Activated CD4-positive, alpha-beta T cell treated with anti-CD3 and anti-CD28 coated beads for 24 hours (primary cell): ENCODE measurements at places on chromosomes 1 and 21.

- DNase-seq, result no peak
Measured at GRCh38 chr21:38912102-38912629, 106.4 kb downstream of the ETS2 start.

- no peak for DNase-seq
Measured at GRCh38 chr1:188070848-188071247, 1242.1 kb downstream of the PLA2G4A start.

- DNase-seq, result no peak
Measured at GRCh38 chr1:53763911-53764310, 24.9 kb upstream of the GLIS1 start.

GRCh38 chr1:204630132-204630905 lies 55.2 kb downstream of the LRRN2 start:
- no peak for DNase-seq

GRCh38 chr1:223307544-223307943 lies 56.4 kb downstream of the SUSD4 start:
- DNase-seq, result no peak

DNA sequence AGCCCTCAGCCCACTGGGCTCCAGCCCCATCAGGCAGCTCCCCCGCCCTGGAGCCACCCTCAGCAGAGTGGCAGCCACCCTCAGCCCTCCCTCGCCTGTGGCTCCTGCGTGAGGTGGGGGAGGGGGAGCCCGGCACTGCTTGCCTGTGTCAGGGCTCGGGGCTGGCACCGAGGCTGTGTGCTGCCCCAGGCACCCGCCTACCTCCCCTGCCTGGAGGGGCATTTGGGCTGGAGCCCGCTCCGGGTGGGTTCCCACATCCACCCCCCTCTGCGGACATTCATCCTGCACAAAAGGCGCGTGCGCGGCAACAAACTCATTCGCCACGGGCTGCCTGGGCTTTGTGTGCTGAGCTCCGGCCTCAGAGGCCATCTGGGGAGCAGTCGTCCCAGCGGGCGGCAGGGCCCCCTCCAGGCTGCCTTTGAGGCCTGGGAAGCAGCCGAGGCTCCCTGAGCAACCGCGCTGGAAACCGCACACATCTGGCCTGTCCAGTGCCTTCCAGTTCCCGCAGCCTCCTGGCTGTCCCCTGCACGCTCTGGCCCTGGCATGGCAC lies 12.6 kb upstream of the TNFRSF14 start:
- DNase-seq, result no peak

DNA sequence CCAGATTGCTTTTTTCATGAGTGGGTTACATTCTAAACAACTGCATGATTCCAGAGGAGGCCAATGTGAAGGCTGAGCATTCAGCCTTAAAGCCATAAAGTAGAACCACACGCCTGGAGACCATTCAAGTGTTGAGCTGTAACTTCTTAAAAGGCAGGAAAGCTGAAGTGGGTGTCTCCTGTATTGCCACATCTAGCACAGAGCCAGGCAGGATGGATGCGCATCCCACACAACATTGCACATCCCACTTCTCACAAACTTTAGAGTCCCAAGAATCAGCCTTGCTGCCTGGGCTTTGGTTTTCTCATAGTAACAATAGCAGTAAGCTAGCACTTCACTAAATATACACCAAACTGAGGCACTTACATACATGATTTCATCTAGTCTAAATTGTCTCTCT lies 151.7 kb downstream of the DAB1 start:
- DNase-seq, result no peak

GRCh38 chr1:89041119-89041641 lies 18.5 kb upstream of the GBP3 start:
- no peak for DNase-seq

- no peak for DNase-seq
Measured at GRCh38 chr1:244303610-244303969, 148.1 kb downstream of the ADSS2 start.

DNA sequence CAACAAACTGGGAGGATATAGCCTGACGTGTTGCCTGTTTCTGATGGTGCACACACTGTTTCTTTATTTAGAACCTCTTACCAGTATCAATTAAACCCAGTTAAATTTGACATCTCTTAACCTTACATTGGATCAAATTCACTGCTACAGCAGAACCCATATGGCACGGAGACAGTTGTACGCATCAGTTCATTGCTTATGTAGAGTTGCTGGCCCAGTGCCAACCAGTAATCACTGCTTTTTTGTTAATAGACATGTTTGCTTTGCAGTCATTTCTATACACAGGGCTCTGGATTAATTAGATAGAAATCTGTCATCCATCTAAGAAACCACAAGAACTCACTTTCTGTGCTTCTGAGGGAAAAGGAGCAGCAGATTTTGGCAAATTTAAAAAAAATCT lies 154.0 kb downstream of the RWDD3 start:
- DNase-seq, result no peak

GRCh38 chr1:18942340-18942739 lies 14.1 kb downstream of the IFFO2 start:
- no peak for DNase-seq

DNA sequence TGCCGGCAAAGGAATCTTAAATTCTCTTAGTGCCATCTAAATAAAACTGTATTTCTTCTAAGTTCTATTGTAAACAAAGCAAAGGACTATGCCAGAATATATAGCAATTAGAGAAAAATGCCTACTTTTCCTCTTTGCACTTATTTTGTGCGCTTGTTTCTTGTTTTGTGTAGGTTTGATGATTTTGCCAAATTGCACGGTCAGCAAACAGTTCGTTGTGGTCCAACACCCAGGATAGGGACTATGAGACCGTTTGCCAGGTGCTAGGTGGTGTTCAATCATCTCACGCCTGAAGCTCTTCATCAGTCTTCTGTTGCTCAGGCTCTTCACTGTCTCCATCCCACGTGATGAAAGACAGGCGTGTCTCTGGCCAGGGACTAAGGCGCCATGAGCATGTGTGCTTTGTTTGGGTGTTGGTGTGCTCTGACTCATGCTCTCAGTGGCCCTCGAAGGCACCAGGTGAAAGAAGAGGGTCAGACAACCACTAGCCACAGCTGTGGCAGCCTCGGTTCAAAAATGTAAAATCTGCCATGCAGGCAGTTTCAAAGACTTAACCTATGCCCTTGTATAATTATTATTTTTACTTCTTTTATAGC lies 36.9 kb upstream of the KCNE1 start:
- DNase-seq, result no peak

DNA sequence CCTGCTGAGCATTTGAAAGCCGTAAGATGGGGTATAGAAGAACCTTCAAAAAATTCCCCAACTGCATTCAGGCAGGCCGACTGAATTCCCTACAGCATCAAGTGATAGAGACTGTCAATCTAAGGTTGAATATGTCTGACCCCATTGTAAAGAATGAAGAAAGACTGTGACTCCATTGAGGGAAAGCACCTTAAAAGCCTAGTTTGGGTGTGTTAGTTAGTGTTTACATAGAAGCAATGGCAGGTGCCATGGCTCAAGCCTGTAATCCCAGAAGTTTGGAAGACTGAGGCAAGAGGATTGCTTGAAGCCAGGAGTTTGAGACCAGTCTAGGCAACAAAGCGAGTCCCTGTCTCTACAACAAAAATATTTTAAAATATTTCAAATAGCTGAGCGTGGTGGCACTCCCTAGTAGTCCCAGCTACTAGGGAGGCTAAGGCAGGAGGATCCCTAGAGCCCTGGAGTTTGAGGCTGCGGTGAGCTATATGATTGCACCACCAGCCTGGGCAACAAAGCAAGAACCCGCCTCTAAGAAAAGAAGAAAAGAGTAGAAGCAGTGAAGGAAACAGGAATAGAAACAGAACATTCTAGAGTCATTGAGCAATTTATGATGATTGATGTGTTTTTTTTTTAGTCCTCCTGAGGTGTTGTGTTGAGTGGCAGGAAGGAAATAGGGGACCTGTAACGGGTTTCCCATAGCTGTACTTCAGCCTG lies 15.4 kb downstream of the POLR3GL start:
- no peak for DNase-seq

GRCh38 chr1:10433790-10434189 lies 3.6 kb downstream of the CENPS start:
- DNase-seq, result no peak

- no peak for DNase-seq
Measured at GRCh38 chr1:48251821-48252220, 29.3 kb downstream of the SLC5A9 start.

DNA sequence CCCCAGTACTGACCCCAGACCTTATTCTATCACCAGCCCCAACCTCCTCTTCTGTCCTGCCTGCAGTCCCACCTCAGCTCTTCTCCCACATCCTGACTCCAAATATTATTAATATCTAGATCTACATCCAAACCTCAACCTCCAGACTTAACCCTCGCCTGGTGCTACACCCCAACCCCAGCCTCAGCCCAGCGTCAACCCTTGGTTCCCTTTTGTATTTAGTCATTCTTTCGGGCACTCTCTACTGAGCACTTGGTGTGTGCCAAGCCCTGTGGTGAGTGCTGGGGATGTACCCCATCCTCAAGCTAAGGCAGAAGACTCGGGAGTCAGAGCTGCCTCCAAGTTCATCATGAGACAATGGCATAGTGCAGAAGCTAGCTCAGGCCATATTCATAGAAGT lies 1.1 kb downstream of the SHISAL2A start:
- DNase-seq, result no peak

DNA sequence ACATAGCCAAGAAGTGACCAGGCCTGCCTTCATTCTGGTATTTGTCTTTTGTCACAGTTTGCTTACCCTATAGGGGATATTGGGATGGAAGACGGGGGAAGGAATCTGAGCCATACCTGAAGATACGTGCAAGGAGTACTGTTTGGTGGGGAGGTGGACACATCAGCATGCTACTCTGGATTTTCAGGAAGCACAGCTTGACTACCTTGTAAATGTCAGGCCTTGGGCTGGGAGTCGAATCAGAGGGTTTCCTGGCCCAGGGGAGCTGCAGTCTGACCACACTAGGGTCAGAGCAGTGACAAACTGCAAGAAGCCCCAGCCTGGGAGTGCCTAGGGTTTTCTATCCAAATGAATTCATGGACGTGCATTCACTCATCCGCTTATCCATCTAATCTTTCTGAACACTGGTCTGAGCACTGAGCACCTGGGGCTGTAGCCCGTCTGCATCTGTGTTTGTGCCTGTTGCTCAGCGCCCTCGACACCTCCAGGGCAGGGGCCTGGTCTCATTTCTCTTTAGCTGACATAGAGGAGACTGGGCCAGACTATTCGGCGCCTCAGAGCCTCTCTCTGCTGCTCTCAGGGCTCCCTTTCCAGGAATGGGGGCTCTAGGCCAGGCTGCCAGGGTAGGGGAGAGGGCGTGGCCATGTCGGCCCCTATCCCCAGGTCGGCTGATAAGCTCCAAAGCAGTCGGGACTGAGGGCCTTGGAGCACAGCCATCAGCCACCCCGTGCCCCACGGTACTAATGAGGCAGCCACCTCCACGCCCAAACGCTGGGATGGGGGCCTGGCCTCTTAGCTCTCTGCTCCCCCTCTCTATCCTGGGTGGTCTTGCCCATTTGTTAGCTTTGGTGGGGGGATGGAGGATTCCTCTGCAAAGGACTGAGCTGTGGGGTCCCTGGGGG lies 47.0 kb upstream of the SLC2A1 start:
- no peak for DNase-seq

DNA sequence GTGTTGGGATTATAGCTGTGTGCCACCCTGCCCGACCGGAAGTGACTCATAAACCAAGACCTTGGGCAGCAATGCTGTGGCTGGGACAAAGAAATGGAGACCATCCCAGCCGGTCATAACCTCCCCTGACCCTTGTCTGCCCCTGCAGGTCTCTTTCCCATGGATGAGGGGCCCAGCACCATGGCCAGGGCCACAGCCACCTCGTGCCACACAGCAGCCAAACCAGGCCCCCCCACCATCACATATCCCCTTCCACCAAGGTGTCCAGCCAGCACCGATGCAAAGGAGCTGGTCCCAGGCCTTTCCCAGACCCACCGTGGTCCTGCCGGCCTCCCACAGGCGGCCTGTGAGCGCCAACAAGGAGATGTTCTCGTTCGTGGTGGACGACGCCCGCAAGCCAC lies 42.2 kb downstream of the FHAD1 start:
- no peak for DNase-seq

DNA sequence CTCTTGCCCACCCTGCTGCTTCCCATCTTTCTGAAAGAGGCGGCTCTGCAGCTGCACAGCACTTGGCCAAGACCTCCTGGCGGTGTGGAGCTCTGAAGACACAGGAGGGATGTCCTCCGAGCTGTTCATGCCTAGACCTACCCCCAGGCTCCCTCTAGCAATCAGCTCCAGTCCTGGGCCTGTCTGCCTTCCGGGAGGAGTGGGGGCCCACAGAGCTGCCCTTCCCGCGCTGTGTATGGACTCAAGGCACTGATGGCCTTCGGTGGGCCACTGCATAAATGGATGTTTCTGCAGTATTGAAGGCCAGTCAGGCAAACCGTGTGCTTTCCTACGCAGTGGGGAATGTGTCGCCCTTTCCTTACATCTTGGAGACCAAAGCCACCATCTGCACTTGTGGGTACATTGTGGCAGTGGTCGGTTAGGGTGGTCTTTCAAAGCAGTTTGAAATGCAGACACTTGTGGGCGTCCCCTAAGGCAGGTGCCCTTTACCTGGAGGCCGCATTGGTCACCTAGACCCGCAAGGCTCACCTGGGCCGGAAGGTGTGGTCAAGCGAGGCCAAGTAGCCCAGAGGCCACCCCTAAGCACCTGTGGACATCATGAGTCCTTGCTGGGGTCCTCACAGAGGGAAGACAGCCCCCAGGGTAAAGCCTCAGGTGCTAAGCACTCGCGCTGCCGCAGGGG lies 912 bp upstream of the PKNOX1 start:
- DNase-seq, result no peak

DNA sequence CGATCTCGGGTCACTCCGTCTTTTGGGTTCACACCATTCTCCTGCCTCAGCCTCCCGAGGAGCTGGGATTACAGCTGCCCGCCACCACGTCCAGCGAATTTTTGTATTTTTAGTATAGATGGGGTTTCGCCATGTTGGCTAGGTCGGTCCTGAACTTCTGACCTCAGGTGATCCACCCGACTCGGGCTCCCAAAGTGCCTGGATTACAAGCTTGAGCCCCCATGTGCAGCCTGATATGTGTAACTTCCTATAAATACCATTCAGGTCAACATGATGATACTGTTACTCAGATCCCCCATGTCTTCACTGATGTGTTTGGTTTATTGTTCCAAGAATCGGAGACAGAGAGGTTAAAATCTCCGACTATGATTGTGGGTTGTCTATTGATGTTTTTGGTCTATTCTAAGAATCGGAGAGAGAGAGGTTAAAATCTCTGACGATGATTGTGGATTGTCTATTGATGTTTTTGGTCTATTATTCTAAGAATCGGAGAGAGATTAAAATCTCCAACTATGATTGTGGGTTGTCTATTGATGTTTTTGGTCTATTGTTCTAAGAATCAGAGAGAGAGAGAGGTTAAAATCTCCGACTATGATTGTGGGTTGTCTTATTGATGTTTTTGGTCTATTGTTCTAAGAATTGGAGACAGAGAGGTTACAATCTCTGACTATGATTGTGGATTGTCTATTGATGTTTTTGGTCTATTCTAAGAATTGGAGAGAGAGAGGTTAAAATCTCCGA lies 17.0 kb downstream of the C1orf159 start:
- no peak for DNase-seq

- no peak for DNase-seq
Measured at GRCh38 chr1:74677926-74678325, 4.3 kb upstream of the ERICH3 start.

- DNase-seq, result no peak
Measured at GRCh38 chr1:20448671-20449071, 37.3 kb downstream of the CAMK2N1 start.

GRCh38 chr1:94081566-94082344 lies 39.2 kb downstream of the ABCA4 start:
- no peak for DNase-seq

- no peak for DNase-seq
Measured at GRCh38 chr1:54275349-54275748, 75.4 kb downstream of the MRPL37 start.

- no peak for DNase-seq
Measured at GRCh38 chr21:34302521-34302920, 61.3 kb upstream of the KCNE2 start.

- DNase-seq, result no peak
Measured at GRCh38 chr1:73998348-73998959, 199.5 kb downstream of the LRRIQ3 start.
